ENCODE measurements at places on chromosomes 4 and X.

GRCh38 chr4:108488865-108489264 lies 131.5 kb upstream of the RPL34 start:
- DNase-seq: no peak

DNA sequence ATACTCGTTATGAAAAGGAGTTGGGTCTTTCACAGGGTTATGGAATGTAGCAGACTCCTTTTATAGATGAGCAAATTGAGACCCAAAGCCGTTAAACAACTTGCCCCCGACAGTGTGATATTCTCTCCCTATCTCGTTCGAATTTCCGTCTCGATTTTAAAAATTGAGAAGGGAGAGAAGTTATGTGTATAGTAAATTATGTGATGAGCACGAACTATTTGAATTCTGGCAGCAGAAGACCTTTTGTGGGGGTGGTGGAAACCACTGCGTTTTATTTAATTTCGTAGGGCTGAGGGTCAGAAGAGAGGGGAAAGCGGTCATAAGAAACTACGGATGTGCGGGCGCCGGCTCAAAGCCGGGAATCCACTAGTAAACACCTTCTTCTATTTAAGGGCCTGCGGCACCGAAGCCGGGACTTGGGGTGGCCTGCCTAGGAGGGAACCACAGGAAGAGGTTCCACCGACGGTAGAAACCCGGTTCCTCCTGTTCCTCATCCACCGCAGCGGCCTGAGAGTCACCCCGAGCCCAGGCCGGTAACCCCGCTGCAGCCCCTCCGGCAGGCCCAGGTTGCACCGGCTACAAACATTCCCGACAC lies 1.5 kb upstream of the DDX3X start:
- no peak for DNase-seq

GRCh38 chr4:15294202-15294601 lies 133.6 kb upstream of the C1QTNF7 start:
- DNase-seq: no peak

GRCh38 chr4:184684491-184685189 lies 35.1 kb downstream of the PRIMPOL start:
- DNase-seq: no peak

DNA sequence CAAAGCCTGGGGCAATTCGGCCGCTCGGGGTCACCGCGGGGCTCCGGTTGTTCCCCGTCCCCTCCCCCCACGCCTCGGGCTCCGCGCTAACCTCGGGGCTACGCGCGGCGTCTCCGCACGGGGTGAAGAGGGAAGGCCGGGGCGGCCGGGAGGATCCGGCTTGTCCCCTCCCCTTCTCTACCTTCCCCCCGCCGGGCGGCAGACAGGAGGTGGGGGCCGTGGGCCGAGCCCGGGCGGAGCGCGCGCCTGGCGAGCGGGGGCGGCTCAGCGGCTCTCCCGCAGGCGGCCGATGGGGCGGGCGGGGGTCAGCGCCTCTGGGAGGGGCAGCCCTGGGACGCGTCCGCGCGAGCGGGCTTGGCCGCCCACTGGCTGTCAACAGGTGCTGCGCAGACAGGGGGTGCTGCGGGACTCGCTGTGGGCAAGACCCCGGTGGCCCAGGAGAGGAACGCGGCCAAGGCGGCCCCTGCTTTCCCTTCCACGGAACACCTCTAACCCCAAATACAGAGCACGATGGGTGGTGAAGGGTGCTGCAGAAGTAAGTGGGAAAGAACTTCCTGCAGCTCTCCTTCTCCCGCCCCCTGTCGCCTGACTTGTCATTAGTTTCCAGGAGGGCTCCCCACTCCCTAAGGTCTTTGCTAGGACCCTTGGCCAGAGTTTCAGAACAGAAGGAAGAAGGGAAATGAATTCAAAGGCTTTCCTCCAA lies at the start of gene PDGFC:
Gene PDGFC (minus strand): TSS at position 124 of the 703 bp plus-strand sequence. CDS start 896 bp downstream, outside the sequence.
- peak; percentile 55 for DNase-seq

GRCh38 chrX:646228-646495 lies 15.6 kb downstream of the SHOX start:
- DNase-seq: no peak

DNA sequence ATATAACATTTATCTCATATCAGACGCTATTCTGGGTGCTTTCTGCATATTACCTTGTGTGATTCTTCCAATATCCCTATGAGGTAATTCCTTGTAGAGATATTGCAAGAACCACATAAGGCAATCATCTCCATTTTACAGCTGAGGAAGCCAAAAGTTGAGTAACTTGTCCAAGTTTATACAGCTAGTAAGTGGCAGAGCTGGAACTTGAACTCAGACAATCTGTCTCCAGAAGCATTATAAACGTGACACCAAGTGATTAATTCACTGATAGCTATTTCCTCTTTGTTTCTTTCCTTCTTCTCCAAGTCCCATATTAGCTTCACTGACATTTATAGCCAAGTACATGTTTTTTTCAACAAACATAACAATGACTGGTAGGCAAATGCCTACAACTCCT lies 7.3 kb downstream of the EMCN start:
- no peak for DNase-seq

- no peak for DNase-seq
These were observed 89.7 kb downstream of the LNX1 start for GRCh38 chr4:53501561-53501960.

GRCh38 chrX:97039363-97040029 lies 155.8 kb downstream of the RPA4 start:
- no peak for DNase-seq

DNA sequence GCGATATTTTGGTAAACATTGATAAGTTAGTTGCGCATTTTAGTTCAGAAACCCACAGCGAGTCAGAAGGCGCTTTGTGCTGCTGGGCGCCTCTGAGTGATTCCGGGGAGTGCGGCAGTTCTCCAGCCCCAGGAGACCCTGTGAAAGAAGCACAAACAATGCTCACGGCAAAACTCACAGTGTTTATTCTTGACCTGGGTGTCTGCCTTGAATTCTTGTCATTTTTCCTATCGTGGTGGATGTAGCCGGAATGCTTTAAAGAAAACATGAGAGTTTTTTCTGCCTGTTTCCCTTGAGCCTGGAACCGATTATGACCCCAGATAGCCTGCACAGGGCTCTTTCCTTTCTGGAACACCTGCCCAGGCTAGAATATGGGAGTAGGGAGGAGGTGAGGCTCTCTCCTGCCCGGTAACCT lies 6.7 kb downstream of the TBL1X start:
- DNase-seq: no peak

DNA sequence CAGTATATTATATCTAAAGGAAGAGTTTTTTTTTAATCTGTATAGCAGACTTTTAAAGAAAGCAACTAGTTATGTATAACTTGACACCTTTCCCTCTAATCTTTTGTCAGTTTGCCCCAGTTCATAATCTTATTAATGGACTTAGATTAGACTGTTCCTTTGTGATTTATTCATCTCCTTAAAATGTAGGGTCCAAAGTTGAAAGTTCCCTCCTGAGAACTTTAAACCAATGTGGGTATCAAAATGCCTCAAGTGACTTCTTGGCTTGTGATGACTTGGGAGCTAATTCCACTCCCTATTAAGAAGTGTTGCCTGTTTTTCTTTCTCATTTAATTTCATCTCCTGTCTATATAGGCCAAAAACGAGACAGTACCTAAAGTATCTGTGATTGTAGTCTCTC lies 6.3 kb upstream of the SDAD1 start:
- DNase-seq: no peak

DNA sequence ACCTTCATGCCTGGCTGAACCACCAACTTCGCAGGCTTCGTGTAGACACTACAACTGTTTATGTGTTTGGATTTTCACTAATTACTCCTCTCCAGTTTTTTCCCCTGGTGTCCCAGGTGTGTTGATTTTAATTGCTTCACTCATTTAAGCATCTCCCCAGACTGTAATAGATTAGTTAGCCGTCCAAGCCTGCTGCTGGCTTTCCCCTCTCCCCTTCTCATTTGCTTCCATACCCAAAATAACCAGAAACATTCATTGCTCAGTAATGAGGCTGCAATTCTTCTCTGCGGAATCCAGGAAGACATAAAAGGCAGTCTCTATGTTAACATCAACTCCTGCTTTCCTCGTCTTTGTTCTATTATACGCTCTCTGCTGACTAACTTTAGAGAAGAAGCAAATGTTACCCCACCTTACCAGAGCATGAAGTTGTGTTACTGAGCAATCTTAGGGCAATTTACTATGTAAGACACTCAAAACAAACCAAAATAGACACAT lies 37.9 kb upstream of the SCRG1 start:
- DNase-seq: no peak

GRCh38 chr4:147590249-147590920 lies 26.8 kb upstream of the TMEM184C start:
- peak; percentile 45 for DNase-seq

DNA sequence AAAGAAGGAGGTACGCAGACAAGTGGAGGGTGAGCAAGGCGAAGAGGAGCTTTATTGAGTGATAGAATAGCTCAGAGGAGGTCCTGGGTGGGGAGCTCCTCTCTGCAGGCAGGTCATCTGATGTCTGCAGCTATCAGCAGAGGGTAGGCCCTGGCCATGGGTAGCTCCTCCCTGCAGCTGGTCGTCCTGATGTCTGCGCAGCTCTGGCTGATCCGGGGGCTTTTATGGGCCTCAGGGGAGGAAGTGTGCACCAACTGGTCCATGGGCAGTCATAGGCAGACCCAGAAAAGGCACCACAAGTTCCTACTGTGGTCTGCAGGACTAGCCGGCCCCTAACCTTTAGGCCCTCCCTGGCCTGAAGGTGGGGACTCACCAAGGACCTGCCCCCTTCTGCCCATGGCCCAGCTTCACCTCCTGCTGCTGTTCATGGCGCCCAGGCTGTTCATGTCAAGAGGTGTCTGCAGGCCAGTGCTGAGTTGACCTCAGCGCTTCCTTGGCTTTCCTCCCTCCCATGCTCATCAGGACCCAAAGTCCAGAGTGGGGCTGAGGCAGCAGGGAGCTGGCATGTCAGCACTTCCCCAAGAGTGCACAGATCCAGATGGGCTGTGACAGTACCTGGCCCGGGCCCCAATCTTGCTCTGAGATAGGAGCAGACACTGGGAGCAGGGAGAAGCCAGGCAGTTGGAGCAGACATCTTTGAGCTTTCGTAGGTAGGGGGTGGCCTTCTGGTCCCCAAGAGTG lies 46.1 kb downstream of the ARAP2 start:
- DNase-seq: no peak

- no peak for DNase-seq
These were observed 57.6 kb downstream of the TBCK start for GRCh38 chr4:106258145-106259045.

GRCh38 chrX:123713841-123714240 lies 19.0 kb downstream of the THOC2 start:
- no peak for DNase-seq

DNA sequence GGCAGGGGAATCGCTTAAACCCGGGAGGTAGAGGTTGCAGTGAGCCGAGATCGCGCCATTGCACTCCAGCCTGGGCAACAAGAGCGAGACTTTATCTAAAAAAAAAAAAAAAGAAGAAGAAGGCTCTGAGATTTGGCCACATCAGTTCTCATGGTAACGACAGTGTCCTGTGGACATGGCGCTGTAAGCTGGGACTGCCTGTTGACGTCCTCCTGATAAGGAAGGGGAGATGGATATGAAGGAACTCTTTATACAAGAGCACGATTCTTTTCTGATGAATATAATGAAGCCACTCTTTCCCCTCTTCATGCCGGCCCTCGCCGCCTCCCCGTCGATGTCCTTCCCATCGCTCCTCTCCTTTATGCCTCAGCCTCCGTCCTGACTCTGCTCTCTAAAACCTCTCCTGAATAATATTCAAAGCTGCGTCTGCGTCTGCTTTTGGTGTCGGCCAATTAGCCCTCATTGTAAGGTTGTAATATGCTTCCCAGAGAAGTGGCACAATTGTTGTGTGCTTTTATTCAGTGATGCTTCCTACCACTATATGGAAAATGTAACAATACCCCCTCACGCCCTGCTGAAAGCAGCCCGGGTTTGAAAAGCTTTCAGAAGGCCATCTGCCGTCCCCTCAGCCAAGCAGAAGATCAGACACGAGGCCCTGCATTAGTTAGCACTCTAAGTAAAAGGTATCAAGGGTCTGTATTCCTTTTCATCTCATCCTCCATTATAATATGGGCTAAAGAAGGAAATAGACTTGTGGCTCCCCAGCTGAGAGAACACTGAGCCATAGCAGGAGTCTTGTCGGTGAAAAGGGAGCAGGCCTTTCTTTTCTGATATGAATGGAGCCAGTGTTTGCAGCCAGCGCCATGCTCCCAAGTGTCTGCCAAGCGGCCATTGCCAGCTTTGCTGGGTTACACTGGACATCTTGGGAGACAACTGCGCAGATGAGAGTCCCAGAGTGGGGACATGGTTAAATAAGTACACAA lies 22.1 kb upstream of the SCOC start:
- peak; percentile 12 for DNase-seq

DNA sequence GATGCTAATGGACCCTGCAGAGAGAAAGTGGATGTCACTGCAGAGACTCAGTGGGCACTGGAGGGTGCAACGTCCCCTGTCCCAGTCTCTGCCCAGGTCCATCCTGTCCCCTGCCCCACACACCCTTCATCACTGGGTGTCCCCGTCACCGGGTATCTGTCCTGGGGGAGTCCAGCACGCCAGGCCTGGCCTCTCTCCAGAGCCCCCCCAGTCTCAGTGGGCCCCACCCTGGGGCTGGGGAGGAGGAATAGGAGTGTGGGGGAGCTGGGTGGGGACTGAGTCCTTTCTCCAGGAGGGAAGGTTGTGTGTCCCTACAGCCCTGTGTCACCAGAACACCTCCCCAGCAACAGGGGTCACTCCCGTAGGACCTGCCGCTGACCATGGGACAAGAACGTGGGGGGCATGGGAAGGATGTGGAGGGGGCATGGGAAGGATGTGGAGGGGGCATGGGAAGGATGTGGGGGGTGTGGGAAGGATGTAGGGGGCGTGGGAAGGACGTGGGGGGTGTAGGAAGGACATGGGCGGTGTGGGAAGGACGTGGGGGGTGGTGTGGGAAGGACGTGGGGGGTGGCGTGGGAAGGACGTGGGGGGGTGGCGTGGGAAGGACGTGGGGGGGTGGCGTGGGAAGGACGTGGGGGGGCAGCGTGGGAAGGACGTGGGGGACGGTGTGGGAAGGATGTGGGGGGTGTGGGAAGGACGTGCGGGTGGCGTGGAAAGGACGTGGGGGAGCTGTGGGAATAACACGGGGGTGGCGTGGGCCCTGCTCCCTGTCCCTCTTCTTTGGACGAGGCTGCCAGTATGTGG lies 21.0 kb upstream of the SPON2 start:
- no peak for DNase-seq

DNA sequence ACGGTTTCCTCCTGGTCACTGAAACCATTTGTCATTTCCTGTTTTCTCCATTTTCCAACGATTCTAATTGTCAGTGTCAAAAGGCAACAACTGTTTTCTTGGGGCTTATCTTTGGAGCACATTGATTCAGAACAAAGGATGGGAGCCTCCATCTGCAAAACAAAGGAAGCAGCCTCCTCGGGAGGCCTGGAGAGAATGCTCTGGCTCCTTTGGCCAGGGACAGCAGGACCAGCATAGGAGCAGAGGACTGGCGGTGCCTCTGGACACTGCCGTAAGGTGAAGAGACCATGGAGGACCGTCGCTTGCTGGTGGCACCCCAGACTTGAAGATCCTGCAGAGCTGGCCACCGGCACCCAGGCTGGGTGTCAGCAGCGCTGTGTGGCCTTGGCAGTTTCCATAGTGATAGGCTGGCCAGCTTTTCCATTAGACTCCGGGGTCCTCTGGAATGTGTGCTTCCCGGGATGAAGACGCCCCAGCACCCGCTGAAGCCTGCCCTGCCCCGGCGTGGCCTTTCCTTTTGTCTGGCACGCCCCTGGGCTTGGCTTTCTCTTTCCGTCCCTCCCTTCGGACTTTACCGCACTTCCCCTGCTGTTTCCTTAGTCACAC lies 61.1 kb upstream of the MTM1 start:
- no peak for DNase-seq

Data from anterior cingulate cortex (tissue), 58 donors.